Activated T-cell treated with anti-CD3 and anti-CD28 coated beads for 48 hours (primary cell): ENCODE measurements at places on chromosomes 1 and 21.
A peak's percentile ranks its signal among the peaks of the same experiment; 100 is the strongest.

DNA sequence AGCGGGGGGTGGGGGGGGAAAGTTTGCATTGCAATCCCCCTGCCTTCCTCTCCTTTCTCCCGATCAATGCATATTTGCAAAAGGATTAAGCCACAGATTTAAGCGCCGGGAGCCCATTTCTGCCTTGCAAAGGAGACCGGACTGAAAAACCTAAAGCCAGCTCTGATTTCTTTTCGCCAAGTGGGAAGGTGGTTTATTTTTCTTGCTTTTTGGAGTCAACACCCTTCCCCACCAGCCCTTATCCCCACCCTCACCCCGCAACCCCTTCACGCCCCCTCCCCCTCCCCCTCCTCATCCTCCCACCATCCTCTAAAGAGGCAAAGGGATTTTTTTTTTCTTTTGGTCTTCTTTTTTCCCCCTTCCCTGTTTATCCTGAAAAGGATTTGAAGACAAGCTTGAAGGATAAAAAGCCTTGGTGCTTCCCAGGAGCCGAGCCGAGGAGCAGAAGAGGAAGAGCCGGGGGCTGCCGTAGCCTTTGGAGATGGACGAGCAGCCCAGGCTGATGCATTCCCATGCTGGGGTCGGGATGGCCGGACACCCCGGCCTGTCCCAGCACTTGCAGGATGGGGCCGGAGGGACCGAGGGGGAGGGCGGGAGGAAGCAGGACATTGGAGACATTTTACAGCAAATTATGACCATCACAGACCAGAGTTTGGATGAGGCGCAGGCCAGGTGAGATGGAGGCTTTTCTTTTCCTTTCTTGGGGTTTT lies 513 bp downstream of the PBX1 start:
- DNase-seq = no peak

DNA sequence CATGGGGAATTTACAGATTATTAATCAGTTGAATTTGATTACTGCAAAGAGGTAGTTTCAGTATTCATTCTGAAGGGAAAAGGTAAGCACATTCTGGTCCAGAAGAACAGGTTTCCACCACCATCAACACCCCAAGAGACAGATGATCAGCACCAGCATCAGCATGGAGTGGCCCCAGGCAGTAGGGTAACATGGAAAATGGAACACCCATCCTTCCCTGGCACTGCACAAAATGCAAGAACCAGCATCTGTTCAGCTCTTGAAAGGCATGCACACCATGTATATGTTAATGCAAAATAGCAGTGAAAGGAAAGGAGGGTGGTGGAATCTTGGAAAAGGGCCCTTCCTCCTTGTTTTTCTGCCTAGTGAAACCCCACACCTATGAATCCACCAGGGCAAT lies 9.2 kb downstream of the HSD3B1 start:
- no peak for DNase-seq

DNA sequence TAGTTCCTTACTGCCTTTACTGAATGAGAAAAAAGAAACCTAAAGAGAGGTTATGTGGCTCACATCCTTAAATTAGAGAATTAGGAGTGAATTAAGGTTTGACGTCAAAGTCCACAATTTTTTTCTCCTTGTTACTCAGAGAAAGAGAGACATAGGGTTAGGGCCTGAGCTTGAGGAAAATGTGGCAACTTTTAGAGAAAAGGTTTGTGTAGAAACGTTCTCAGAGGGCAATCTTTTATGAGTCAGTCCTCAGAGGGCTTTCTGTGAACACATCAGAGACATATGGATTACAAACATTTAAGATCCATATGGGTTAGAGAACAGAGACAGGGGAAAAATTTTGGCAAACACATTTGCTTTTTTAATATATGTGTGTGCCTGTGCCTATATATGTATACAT lies 242.8 kb downstream of the TGFB2 start:
- no peak for DNase-seq

GRCh38 chr1:8211251-8211882 lies 106.5 kb upstream of the SLC45A1 start:
- DNase-seq = no peak

DNA sequence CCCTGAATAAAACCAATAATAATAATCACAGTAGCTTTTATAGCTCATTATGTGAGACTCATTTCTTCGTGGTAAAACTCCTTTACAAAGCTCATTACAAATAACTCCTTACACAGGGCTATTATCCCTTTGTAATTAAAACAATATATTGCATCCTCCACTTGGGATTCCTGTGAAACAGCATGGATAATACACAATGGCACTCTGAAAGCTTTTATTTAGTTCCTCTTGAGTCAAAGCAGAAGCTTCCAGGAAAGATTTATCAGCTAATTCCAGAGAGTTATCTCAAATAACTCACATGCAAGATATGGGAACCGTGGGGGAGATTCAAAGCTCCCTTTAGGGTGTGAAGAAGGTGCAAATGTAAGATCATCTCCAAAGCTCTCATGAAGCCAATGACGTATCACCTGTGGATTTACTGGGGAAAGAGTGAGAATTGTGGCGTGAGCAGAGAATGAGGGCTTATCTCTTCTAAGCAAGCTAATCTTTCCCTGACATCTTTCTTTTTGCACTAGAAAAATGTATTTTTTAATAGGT lies 60.4 kb upstream of the GJA5 start:
- no peak for DNase-seq

GRCh38 chr1:28956038-28956464 lies 41.7 kb downstream of the EPB41 start:
- no peak for DNase-seq

DNA sequence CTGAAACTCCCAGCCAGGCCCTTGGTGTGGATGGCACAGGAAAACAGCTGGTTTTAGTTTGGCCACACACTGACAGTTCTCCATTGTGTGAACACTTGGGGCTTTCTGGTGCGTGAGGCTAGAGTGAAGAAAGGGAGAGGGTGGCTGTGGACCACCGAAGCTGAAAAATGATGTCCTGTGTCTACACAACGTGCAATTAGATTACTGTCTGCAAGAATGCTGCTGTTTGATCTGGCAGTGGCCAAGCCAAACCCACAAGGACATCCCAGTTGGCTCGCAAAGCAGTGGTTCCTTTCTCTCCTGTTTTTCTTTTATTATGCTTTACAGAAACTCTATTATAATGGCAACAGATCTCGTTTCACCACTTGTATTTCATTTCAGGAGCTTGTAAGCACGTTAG lies 58.9 kb downstream of the ERG start:
- DNase-seq = no peak

DNA sequence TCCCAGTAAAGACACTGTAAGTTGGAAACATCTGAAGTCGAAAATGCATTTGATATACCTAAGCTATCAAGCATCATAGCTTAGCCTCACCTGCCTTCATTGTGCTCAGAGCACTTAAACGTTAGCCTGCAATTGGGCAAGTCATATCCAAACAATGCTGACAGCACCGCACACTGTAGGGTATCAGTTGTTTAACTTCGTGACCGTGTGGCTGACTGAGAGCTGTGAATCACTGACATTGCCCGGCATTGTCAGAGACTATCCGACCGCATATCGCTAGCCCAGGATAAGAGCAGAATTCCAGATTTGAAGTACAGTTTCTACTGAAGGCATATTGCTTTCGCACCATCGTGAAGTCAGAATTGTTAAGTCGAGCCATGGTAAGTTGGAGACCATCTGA lies 41.5 kb downstream of the GALNT2 start:
- DNase-seq = no peak

GRCh38 chr1:96559707-96560596 lies 161.6 kb upstream of the PTBP2 start:
- DNase-seq = no peak

DNA sequence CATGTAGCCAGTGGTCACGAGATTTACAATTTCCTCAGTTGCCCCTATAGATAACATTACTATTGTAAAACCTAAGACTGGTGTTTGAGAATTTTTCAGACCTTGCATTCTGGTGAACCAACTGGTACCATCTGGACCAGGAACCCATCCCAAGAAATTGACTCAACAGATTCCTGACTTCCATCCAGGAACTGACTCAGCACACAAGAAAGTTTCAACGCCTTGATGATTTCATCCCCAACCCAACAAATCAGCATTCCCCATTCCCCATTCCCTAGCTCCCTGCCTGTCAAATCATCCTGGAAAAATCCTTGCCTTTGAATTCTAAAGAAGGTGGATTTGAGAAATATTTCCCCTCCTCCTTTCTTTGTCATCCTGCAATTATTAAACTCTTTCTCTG lies 529.8 kb upstream of the PRMT6 start:
- no peak for DNase-seq

DNA sequence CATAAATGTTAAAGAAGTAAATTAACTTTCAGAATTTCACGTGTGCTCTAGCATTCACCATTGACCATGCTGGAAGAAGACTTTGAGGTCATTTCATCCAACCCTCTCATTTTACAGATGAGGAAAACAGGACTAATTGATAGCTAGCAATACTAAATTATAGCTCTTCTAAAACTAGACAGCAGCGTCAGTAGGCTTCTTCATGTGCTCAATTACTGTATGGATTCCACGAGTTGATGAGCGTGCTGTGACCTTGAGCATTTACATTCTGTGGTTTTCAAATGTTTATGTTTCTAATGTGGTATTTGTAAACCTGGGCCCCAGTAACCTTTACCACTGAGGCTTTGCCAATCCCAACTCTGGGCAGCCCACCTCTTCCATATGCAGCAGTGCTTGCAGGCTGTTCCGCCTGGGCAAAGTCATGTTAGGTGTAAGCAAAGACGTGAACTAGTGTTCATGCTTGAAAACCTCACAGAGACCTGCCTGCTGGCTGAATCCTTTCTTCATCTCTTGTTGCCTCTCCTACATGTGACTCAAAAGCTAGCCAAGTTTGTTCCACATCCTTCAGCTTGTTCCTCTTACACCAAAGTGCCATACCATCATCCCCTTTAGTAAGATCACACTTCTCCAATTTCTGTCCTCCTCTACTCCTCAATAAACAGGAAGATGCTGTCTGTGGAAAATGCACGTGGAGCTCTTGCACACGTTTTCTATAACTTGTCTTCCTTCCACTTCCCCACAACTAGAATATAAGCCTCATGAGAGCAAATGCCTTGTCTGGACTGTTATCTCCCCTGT lies 17.2 kb downstream of the KCNJ15 start:
- DNase-seq = no peak

- no peak for DNase-seq
These were observed 447.7 kb downstream of the DISC1 start for GRCh38 chr1:232074265-232074664.

DNA sequence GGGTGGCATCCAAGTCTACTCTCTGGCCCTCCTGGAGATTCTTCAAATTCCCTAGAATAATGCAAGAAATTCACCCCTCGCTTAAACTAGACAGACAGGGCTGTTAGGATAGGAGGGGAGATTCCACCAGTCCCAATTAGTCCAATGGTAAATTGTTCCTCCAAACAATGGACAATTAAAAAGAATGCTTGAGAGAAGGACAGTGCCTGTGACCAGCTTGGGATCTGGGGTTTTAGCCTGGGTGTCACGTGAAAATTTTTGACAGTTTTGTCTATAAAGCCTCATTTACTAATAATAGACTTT lies 177.7 kb upstream of the RAB4A start:
- no peak for DNase-seq

GRCh38 chr21:44900559-44901251 lies 20.0 kb downstream of the ITGB2 start:
- DNase-seq = no peak

DNA sequence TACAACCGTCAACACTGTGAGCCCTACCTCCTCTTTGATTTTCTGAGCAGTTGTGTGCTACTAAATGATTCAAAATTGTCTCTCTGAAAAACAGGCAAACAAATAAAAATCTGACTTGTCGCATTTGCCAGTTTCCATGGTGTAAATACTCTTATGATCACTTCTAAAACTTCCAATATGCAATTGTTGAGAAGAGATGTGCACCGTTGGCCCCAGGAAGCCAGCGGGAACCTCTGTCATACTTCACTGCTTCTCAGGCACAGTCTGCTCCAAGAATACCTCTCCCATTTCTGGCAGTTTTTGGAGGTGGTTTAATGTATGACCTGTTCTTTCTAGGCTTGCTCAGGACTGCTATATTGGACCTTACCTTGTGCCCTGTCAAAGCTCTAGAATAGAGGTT lies 196.0 kb upstream of the NCAM2 start:
- DNase-seq = no peak

GRCh38 chr1:166489670-166490436 lies 323.1 kb upstream of the FAM78B start:
- DNase-seq = peak; percentile 18

DNA sequence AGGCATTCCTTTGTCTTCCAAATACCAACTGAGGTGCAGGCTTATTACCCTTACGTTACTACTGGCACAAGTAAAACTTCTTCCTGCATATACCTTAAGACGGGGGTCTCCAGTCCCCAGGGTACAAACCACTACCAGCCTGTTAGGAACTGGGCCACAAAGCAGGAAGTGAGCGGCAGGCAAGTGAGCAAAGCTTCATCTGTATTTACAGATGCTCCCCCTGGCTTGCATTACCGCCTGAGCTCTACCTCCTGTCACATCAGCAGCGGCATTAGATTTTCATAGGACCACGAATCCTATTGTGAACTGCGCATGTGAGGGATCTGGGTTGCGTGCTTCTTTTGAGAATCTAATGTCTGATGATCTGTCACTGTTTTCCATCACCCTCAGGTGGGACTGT lies 113.1 kb downstream of the SLC45A1 start:
- DNase-seq = no peak

- DNase-seq = no peak
These were observed 20.0 kb downstream of the TMEM81 start for GRCh38 chr1:205064301-205064700.

GRCh38 chr21:35081861-35082260 lies 32.8 kb upstream of the RUNX1 start:
- no peak for DNase-seq

DNA sequence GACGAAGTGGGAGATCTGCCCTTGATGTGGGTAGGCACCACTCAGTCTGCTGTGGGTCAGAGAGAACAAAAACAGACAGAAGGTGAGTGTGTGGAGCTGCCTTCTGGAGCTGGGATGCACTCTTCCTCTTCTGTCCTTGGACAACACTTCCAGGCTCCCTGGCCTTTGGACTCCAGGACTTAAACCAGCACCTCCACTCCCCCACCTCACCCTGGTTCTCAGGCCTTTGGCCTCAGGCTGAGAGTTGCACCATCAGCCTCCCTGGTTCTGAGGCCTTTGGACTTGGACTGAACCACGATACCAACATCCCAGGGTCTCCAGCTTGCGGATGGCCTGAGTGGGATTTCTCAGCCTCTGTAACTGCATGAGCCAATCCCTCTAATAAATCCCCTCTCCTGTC lies 68.1 kb upstream of the STUM start:
- DNase-seq = no peak

DNA sequence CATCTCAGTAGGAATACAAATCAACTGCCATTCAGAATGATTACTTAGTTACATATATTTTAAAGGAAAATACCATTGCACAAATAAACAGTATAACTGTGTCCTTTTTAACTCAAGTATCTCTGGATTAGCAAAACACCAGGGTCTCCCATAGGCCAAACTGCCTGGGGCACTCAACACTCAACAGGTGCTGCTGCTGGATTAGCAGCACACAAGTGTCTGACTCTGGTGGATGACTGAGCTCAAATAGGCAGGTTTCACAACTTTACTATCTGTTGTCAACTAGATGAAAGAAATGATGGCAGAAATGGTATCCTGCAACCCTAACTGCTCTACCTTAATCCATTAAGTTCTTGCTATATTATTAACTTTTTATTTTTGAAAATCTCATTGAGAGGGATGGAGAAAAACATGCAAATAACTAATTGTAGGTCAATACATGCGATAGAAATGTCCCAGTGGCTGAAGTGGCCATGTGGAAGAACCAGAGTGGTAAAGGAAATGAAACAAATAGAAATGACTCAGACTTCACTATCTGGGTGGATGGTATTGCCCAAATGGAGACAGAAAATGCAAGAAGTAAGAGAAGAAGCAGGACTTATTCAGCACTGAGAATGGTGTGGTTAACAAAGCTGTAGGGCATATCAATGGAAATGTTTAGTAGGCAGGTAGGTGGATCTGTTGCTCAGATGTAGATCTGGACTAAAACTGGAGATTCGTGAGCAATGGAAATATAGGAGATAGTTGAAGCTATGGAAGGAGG lies 90.8 kb upstream of the CCDC190 start:
- no peak for DNase-seq
